Smooth muscle cell of the coronary artery (primary cell): ENCODE measurements at places on chromosomes 4 and X. TPM values are rescaled to one million over a fixed set of nuclear protein-coding genes. Genes with fewer than 3 reads are reported as not detected.

PDZD4 gene
- 0.08 and 1.1 TPM in 2 replicates for total RNA-seq

CLGN gene
- 1.8 TPM in 1 of 2 replicates, not detected in the other for total RNA-seq

CNGA1 gene
- 2.3 TPM in 1 of 2 replicates, not detected in the other for total RNA-seq

TIGD2 gene
- 2.5 and 2.7 TPM in 2 replicates for total RNA-seq

CCKAR gene
- total RNA-seq = under 0.01 TPM in 1 of 2 replicates, not detected in the other

MPP1 gene
- total RNA-seq = 15.9 and 25.6 TPM in 2 replicates

CDS1 gene
- total RNA-seq = 0.15 TPM in 1 of 2 replicates, not detected in the other

LRRC66 gene
- 0.12 and 0.23 TPM in 2 replicates for total RNA-seq

CPZ gene
- 0.98 and 33.7 TPM in 2 replicates for total RNA-seq

DOK7 gene
- total RNA-seq = 0.08 TPM in 1 of 2 replicates, not detected in the other

SMIM43 gene
- total RNA-seq = 0.23 and 3.2 TPM in 2 replicates

MTCP1 gene
- 11.5 and 15.2 TPM in 2 replicates for total RNA-seq

EIF4E gene
- total RNA-seq = 154 and 158 TPM in 2 replicates

DKK2 gene
- total RNA-seq = 0.38 and 1.9 TPM in 2 replicates

GPRASP3 gene
- total RNA-seq = 3.4 and 8.0 TPM in 2 replicates

SPON2 gene
- 3.5 and 79.9 TPM in 2 replicates for total RNA-seq

LRIT3 gene
- total RNA-seq = not detected in 2 replicates

PNMA6F gene
- total RNA-seq = not detected in 2 replicates

RADX gene
- 0.59 and 1.7 TPM in 2 replicates for total RNA-seq

PRR32 gene
- total RNA-seq = not detected in 2 replicates

CLDN2 gene
- total RNA-seq = under 0.01 TPM in 1 of 2 replicates, not detected in the other

ZRSR2 gene
- total RNA-seq = 2.7 and 5.0 TPM in 2 replicates

MED12 gene
- total RNA-seq = 23.3 and 25.5 TPM in 2 replicates

EREG gene
- total RNA-seq = under 0.01 TPM in 1 of 2 replicates, not detected in the other

DBET gene
- total RNA-seq = not detected in 2 replicates
